Endothelial cell (in vitro differentiated cells): ENCODE measurements at places on chromosomes 5 and 9. TPM values are rescaled to one million over a fixed set of nuclear protein-coding genes. Genes with fewer than 3 reads are reported as not detected.

- H3K27me3 ChIP-seq, result no peaks in the 10 kb centered on the region
- H3K36me3 ChIP-seq, result no peaks in the 10 kb centered on the region
- no peak overlapping the region for H3K27ac ChIP-seq
- H3K4me3 ChIP-seq, result no peak overlapping the region
Observed at GRCh38 chr5:153905219-153905618, 133.5 kb downstream of the FAM114A2 start.

The EPB41L4B gene
- total RNA-seq, result 0.41 TPM

DNA sequence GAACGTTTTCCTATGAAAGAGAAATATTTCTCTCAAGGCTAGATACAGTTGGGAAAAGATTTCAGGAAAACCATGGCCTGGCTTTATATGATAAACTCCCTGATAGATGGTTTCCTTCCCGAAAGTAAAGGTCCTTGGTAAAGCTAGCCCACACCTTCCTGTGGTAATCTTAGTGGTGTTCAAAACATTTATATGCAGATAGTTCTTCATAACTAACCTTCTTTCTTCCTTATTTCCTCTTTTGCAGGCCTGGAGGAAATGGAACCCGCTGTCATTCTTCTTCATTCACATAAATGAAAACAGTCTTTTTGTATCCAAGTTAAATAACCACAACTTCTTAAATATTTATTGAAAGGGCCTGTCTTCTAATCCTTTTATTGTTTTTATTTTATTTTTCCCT is 474.0 kb upstream of the ACTBL2 start:
- no peak for DNase-seq
- no peak overlapping the region for H3K27ac ChIP-seq

The ZNF658 gene
- 10.0 TPM for total RNA-seq

The TSSK1B gene
- total RNA-seq, result not detected

DNA sequence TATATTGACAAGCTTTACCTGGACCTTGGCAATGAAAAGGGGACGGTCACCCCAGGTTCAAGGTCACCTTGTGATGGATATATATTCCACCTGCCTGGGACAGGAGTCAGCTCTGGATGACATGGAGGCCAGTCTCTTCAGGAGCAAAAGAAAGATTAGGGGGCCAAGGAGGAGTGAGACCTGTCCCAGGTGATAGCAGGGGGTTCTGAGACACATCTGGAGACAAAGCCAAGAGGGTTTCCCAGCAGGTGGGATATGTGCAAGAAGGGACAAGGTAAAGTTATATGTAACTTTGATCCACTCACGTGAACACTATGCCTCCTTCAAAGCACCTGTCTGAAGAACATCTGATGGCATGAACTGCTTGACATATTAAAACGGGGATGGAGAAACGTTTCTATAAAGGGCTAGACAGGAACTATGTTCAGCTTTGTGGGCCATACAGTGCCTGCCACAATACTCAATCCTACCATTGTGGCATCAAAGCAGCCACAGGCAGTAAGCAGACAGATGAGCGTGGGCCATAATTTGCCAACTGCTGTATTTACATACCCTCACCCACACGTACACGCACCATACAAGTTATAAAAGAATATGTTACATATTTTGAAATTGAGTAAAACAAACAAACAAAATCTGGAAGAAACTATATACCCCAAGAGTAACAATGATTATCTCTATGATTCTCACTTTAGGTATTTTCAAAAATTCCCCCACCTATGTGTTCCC is 62.9 kb upstream of the ZNF622 start:
- no peaks in the 10 kb centered on the region for H3K36me3 ChIP-seq
- H3K4me1 ChIP-seq, result no peaks in the 10 kb centered on the region
- H3K27ac ChIP-seq, result no peak overlapping the region
- no peak overlapping the region for H3K4me3 ChIP-seq
- no peaks in the 10 kb centered on the region for H3K27me3 ChIP-seq

DNA sequence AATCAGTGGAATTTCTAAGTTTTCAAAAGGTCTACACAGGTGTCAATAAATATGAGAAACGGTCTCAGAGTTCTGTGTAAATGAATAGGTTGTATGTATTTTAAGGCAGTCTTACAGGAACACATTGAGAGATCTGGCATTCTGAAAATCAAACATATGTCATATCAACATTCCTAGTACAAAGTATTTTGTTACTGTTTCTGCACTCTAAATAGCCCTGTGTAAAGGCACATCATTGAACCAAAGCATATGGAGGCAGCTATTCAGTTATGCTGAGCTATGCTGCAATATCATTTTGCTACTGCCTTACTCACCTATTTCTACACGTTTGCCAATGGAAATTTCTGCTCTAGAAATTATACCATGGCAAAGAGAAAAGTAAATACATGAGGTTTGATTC is 379.1 kb downstream of the KIAA0825 start:
- H3K4me3 ChIP-seq, result no peak overlapping the region
- no peaks in the 10 kb centered on the region for H3K36me3 ChIP-seq
- no peak for DNase-seq
- H3K27ac ChIP-seq, result no peak overlapping the region
- no peaks in the 10 kb centered on the region for H3K27me3 ChIP-seq

DNA sequence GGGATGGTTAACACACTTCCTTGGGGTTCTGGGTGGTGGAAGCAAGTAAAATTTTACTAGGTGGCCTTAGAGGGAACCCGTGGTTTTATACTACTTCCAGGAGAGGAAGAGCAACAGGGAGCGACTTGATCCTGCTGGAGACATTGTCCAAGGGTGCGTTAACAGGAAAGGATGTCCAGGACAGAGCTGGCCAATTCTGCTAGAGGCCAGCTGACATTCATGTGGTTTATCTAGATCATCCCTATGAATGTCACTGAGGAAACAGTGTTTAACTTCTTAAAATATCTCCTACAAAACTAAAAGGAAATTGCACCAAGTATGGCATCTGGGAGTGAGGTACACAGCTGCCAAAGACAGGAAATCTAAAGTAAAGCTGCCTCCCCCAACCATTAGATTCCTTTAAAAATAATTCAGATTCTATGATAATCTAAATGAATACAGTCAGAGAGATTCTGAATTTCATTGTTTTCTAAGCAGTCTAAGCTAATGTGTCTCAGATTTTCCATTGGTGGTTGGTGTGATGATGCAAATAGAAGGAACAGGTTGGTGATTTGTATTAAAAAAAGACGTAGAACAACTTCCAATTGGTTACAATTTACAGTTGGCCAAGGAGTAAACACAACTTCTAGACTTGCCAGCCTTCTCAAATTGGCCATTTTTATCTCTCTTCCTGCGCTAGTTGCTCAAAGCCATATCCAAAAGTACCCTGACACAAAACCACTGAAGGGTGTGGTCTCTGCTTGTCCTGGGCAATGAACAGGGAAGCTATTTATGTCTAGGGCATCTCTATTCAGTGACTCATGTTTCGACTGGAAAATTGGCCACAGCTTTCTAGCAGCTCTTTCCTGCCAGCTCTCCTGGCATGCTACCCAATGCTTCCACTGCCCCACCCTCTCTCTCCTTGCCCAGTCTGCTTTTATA is 574.7 kb upstream of the MEF2C start:
- H3K27ac ChIP-seq, result no peak overlapping the region
- peaks cover 6% of the 10 kb centered on the region for H3K4me1 ChIP-seq
- H3K27me3 ChIP-seq, result no peaks in the 10 kb centered on the region

The IL31RA gene
- 0.82 TPM for total RNA-seq

The PCDHGA12 gene
- total RNA-seq, result 3.8 TPM

The CDKN2B-AS1 gene
- 0.36 TPM for total RNA-seq

GRCh38 chr5:36443941-36444340 is 142.2 kb upstream of the RANBP3L start:
- H3K4me1 ChIP-seq, result peaks cover 14% of the 10 kb centered on the region
- H3K27ac ChIP-seq, result no peak overlapping the region
- DNase-seq, result no peak
- H3K27me3 ChIP-seq, result peaks cover 1% of the 10 kb centered on the region

DNA sequence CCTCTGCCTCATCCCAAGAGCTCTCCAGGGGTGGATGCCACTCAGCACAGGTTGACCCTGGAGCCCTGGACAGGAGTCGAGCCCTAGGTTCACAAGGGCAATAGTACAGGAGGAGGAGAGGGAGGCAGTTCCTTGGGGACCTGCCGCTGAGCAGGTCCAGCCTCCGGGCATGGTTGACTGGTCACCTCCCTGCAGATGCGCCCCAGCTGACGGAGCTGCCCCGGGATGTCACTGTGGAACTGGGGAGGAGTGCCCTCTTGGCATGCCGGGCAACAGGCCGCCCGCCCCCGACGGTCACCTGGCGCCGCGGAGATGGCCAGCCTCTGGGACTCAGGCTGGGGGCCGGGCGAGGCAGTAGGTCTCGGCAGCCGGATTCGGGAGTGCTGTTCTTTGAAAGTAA is 53.7 kb downstream of the HMCN2 start:
- peaks cover 2% of the 10 kb centered on the region for H3K27me3 ChIP-seq
- H3K4me3 ChIP-seq, result no peak overlapping the region
- no peak overlapping the region for H3K27ac ChIP-seq
- peaks cover 7% of the 10 kb centered on the region for H3K36me3 ChIP-seq
- DNase-seq, result no peak

DNA sequence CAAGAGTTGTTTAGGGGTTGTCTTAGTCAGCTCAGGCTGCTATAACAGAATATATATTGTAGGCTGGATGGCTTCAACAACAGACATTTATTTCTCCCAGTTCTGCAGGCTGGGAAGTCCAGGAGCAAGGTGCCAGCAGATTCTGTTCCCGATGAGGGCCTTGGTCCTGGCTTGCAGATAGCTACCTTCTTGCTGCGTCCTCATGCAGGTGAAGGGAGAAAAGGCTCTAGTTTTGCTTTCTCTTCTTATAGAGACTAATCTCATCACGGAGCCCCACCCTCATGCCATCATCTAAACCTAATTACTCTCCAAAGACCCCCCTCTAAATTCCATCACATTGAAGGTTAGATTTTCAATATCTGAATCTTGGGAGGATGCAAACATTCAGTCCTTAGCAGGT is 246.0 kb upstream of the ANKRD55 start:
- peaks cover 34% of the 10 kb centered on the region for H3K4me1 ChIP-seq
- no peak overlapping the region for H3K4me3 ChIP-seq
- DNase-seq, result no peak
- H3K27ac ChIP-seq, result no peak overlapping the region
- H3K27me3 ChIP-seq, result no peaks in the 10 kb centered on the region

- no peaks in the 10 kb centered on the region for H3K36me3 ChIP-seq
- no peak for DNase-seq
- H3K4me1 ChIP-seq, result peaks cover 5% of the 10 kb centered on the region
- H3K27me3 ChIP-seq, result no peaks in the 10 kb centered on the region
- no peak overlapping the region for H3K4me3 ChIP-seq
- no peak overlapping the region for H3K27ac ChIP-seq
Observed at GRCh38 chr5:154352960-154353548, 92.7 kb upstream of the SAP30L start.

- no peaks in the 10 kb centered on the region for H3K27me3 ChIP-seq
- no peak overlapping the region for H3K4me3 ChIP-seq
- H3K4me1 ChIP-seq, result peaks cover 10% of the 10 kb centered on the region
- H3K36me3 ChIP-seq, result no peaks in the 10 kb centered on the region
- no peak overlapping the region for H3K27ac ChIP-seq
Observed at GRCh38 chr5:142181096-142181495, 72.5 kb downstream of the NDFIP1 start.

GRCh38 chr9:87250205-87250604 is 247.5 kb upstream of the DAPK1 start:
- H3K27ac ChIP-seq, result no peak overlapping the region
- H3K36me3 ChIP-seq, result no peaks in the 10 kb centered on the region
- H3K4me3 ChIP-seq, result no peak overlapping the region
- DNase-seq, result no peak
- H3K27me3 ChIP-seq, result peaks cover 1% of the 10 kb centered on the region

GRCh38 chr9:36748322-36748899 is 175.7 kb downstream of the MELK start:
- no peaks in the 10 kb centered on the region for H3K4me1 ChIP-seq
- no peaks in the 10 kb centered on the region for H3K36me3 ChIP-seq
- DNase-seq, result peak; percentile 82
- no peak overlapping the region for H3K4me3 ChIP-seq
- H3K27ac ChIP-seq, result no peak overlapping the region
- H3K27me3 ChIP-seq, result peaks cover 7% of the 10 kb centered on the region

GRCh38 chr5:75951716-75952115 is 131.5 kb upstream of the SV2C start:
- H3K27me3 ChIP-seq, result peaks cover 2% of the 10 kb centered on the region
- no peak overlapping the region for H3K4me3 ChIP-seq
- no peaks in the 10 kb centered on the region for H3K36me3 ChIP-seq
- no peaks in the 10 kb centered on the region for H3K4me1 ChIP-seq
- DNase-seq, result no peak
- H3K27ac ChIP-seq, result no peak overlapping the region

- no peaks in the 10 kb centered on the region for H3K27me3 ChIP-seq
- no peak overlapping the region for H3K4me3 ChIP-seq
- H3K4me1 ChIP-seq, result peaks cover 9% of the 10 kb centered on the region
- no peak for DNase-seq
- H3K36me3 ChIP-seq, result no peaks in the 10 kb centered on the region
Observed at GRCh38 chr5:42801516-42802166, 10.1 kb downstream of the SELENOP start.

The C1QTNF2 gene
- total RNA-seq, result not detected

The PCDHGB3 gene
- 4.1 TPM for total RNA-seq

GRCh38 chr5:167743695-167744464 is 547.6 kb upstream of the WWC1 start:
- H3K36me3 ChIP-seq, result no peaks in the 10 kb centered on the region
- H3K4me1 ChIP-seq, result no peaks in the 10 kb centered on the region
- no peak overlapping the region for H3K4me3 ChIP-seq

The FAM221B gene
- not detected for total RNA-seq

DNA sequence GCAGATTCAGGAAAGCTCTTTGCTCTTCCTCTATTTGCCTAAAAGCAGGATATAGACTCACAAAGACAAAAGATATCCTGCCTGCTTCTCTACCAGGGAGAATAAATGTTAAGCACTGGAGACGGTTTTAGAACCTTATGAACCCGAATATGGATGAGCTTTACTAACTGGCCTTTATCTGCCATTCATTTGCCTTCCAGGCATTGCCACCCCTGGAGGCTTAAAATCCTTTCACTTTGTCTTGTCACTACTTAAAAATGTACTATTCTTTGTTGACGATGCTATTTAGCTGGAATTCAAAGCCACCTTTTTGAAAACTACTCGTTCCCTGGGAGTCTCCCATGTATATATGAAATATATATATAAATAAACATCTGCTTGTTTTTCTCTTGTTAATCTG is 23.2 kb upstream of the LVRN start:
- DNase-seq, result no peak
- H3K4me1 ChIP-seq, result peaks cover 21% of the 10 kb centered on the region

The DMRT2 gene
- 0.31 TPM for total RNA-seq

The SPINK13 gene
- total RNA-seq, result not detected

DNA sequence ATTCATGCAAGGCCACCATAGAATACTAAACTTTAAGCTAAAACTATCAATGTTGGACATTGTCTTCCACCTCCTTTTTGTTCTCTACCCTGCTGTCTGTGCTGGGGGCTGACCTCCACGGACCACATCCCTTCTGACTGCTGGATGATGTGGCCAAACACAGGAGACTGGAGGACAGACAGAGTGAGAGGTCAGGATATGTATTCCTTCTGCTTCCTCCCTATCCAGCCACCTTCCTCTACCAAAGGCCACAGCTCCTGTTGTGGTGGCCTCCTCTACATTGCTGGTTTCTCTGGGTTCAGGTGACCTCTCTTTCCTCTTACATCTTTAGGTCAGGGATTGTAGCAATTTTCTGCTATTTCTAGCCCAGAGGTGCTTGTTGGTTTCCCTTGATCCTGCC is 148.1 kb downstream of the ACTBL2 start:
- no peak for DNase-seq
- H3K4me3 ChIP-seq, result no peak overlapping the region
- no peak overlapping the region for H3K27ac ChIP-seq
- no peaks in the 10 kb centered on the region for H3K36me3 ChIP-seq
- peaks cover 2% of the 10 kb centered on the region for H3K4me1 ChIP-seq

The SLC25A2 gene
- total RNA-seq, result 0.62 TPM

GRCh38 chr9:4365055-4365454 is 65.2 kb upstream of the GLIS3 start:
- no peak for DNase-seq
- H3K4me1 ChIP-seq, result no peaks in the 10 kb centered on the region
- H3K27me3 ChIP-seq, result peaks cover 2% of the 10 kb centered on the region
- H3K36me3 ChIP-seq, result no peaks in the 10 kb centered on the region
- no peak overlapping the region for H3K27ac ChIP-seq
